ENCODE measurements at places on chromosomes 2 and 18.
A peak's percentile ranks its signal among the peaks of the same experiment; 100 is the strongest.

DNA sequence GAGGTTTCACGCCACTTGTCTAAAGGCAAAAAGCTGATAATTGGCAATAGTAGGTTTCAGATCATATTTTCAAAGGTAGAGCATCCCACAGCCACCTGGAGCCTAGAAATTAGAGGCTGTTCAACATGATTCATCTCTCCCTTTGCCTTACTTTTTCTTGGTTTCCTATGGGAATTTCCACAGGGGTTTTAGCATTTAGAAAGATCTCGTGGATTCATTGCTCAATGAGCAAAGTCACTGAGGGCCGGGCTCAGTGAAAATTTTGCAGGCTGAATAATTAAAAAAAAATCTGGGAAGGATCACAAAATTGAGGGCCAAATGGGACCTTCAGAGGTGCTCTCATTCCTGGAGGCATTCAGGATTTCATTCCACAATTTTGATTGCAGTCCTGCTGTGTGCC lies 137.1 kb downstream of the VAPA start:
- no peak for DNase-seq

DNA sequence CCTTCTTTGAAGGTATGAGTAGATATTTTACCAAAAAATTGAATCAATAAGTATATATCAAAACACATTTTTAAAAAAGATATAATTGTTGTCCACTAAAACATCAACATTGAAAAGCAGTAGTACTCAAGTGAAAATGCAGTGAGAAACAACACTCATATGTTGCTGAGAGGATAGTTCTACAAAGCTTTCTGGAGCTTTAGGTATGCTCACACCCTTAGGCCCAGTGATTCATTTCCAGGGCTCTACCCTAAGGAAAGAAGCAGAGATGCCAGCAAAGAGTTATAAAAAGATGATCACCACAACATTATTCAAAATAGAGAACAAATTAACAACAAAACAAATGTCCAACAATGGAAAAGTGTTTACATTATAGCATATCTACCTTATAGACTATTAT lies 197.3 kb upstream of the CCDC150 start:
- DNase-seq = no peak

GRCh38 chr2:241226723-241227572 lies 38.5 kb downstream of the ANO7 start:
- DNase-seq = no peak

- no peak for DNase-seq
Observed at GRCh38 chr2:40666398-40666797, 214.5 kb upstream of the SLC8A1 start.

DNA sequence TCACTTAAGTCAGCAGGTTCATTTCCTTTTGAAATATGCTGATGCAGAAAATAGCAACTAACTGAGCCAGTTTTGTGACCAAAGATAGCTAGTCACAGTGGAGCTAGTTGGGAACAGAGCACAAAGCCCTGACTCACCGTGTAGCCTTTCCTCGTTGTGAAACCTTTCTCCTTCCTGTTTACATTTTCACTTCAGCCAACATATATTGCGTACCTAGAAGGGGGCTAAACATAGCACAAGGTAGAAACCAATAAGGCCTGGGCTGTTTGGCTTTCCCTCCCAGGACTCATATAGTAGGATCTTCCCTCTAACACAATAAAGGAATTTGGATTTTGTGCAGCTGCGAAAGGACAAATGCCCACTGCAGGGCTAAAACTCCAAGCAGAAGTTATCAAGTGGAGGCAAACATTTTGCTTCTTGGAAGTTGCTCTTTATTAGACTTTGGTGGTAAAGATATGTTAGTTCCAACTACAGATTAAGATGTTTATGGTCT lies 24.5 kb upstream of the LPIN2 start:
- no peak for DNase-seq

DNA sequence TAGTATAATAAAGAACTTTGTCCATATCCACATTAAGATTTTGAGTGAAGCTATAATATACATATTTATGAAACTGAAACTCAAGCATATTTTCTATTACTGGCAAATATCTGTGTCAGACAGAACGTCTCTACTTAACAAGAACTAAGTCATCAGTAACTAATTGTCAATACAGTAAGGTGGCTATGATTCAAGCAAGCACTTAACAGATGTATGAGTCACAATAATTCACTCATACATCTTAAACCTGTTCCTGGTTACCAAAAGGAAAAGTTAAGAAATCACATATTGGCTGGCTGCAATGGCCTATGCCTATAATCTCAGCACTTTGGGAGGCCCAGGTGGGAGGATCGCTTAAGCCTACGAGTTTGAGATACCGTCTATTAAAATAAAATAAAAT lies 96.0 kb downstream of the SOS1 start:
- no peak for DNase-seq

GRCh38 chr2:70494293-70494886 lies 59.2 kb downstream of the TGFA start:
- DNase-seq = no peak

DNA sequence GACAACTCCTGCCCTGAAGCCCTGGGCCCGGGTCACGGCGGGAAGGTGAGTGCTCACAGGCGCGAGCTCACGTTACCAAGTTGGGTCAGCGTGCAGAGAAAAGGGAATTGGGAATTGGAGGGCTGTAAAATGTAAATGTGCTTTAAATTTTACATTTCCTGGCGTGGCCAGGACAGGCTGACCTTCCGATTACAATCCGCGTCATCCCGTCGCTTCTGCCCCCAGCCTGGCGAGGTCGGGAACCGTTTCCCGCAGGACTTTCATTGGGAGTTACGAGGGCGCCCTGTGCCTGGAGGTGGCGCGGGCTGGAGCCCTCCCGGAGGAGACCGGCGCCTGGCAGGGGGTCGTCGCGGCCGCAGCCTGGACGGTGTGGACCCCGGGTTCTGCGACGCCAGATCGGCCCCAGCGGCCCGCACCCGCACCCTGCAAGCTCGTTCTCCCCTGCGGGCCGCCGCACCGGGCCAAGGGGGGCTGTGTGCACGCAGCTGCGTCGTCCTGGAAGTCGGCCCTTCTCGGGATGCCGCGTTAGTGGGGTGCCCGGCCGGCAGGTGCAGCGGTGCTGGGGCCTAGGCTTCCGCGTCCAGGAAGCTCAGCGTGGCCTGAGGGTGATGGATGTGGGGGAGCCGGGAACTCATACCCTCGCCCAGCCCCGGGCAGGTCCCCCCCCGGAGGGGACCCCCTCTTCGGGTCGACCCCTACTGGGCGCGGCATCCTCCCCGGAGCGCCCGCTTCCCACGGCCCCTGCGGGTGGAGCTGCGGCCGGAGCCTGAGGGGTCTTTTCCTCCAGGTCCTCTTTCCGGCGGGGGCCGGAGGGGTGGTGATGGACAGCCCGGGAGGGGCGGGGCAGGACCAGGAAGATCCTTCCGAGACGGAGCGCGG lies 63.9 kb downstream of the LRRFIP1 start:
- DNase-seq = no peak

GRCh38 chr2:176317623-176318065 lies 48.4 kb downstream of the MTX2 start:
- DNase-seq = no peak

GRCh38 chr2:230305416-230306275 lies 21.3 kb upstream of the SP140L start:
- no peak for DNase-seq

DNA sequence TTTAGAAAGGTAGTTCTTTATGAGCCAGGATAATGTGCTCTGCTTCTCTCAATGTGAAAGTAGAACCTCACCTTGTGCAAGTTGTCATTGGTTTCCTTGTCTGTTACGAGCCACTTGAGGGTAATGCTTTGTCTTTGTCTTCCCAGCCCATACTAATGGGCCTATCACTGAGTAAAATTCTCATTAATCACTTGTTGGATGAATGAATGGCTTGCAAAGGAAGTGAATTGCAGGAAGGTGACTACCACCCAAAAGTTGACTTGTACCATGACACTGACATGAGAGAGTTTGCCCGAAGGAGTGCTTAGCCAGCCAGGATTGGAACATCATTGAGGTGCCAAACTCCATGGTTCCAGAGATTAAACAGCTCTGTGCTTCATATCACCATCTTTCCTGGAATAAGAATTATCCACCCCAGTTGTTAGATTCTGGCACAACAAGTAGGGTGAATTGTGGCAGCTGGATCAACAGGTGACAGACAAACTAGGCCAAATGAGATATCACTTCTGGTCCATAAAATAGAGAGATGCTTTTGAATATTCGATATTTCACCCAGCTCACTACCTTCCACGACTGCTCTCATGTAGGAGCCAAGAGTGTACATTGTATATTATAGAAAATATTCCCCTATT lies 20.5 kb upstream of the CD28 start:
- DNase-seq = no peak

- DNase-seq = no peak
Observed at GRCh38 chr2:42841344-42841743, 49.0 kb upstream of the HAAO start.

- no peak for DNase-seq
Observed at GRCh38 chr2:142857256-142858164, 20.0 kb upstream of the KYNU start.

GRCh38 chr2:196128749-196129148 lies 42.6 kb downstream of the STK17B start:
- no peak for DNase-seq

DNA sequence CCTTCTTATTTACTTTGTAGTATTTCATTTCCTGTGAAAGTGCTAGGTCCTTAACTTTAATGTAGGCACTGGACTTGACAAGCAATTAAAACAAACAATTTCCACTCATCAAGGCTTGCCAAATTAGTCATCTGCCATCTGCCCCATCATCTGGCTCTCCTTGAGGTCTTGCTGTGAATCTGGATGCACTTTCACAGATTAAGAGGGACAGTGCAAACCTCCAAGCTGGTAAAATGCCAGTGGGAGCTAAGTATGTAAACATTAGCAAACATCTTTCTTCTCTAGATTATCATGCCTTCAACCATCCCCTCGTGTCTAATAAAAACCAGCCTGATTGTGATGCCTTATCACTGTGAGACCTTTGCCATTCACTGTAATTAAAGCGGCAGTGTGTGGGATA lies 402.9 kb downstream of the ERBB4 start:
- peak; percentile 82 for DNase-seq

DNA sequence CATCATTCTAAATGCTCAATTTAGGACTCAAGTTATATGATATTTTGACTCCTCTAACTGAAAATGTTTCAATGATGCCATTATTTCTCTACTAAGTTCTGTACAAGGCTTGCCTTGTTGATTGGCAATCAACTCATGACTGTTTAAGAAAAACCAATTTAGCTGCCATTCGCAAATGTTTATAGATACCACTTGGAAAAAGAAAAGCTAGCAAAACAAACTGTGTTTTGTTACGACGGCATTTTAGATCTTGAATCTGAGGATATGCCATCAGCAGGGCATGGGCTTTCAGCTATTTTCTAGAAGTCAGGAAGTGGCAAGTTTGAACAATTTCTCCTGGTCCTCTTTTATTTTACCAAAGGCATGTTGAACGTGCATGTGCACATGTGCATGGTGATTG lies 65.3 kb downstream of the MREG start:
- no peak for DNase-seq

- no peak for DNase-seq
Observed at GRCh38 chr2:204250692-204251091, 294.6 kb upstream of the PARD3B start.

DNA sequence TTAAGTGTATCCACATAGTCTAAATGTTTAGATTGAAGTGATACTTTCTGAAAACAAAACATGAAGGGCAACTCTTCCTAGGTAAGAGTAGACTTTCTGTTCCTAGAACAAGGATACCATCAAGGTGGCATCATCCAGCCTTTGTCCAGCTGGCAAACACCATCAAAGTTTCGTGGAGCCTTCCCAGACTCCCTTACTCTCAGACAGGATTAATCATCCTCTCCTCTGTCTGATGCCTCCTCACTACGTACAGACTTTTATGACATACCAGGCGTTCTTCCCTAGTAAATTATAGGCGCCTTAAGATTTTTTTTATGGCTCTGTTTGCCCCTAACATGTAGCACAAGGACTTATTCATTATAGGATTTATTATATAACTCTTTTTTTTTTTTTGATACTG lies 29.4 kb upstream of the ASNSD1 start:
- DNase-seq = no peak

DNA sequence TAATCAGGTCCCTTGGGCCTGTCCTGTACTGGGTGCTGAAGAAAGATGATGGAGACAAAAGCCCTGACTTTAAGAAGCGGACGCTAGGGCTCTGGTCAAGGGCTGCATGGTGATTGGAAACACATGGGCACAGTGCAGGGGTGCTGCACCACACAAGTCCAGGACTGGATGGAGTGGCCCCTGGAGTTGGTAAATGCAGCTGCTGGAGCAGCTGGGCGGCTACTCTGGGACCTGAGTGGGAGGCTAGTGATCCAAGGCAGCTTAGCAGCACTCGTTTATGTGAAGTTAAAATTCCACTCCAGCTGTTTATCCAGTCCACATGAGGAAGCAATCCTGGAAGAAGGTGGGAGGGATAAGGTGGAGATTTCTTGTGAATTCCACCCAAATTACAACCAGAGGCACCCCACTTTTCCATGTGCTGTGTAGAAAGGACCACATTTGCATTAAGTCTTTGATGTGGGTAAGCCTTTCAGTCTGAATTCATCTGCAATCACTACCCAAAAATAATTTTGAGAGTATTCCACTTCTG lies 24.9 kb downstream of the MERTK start:
- DNase-seq = no peak

GRCh38 chr2:191369034-191369433 lies 123.8 kb downstream of the MYO1B start:
- no peak for DNase-seq

DNA sequence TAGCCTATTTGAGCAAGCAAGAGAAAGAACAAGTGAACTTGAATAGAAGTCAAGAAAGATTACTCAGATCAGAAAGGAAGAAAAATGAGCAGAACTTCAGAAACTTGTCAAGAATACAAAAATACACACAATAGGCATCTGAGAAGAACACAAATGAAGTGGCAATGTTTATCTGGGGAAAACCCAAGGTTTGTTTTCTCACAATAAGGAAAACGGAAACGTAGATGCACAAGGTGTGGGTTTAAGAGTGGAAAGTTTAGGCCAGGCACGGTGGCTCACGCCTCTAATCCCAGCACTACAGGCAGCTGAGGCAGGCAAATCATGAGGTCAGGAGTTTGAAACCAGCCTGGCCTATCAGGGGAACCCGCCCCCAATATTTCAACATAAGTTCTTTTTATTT lies 159.5 kb upstream of the GYPC start:
- DNase-seq = no peak

DNA sequence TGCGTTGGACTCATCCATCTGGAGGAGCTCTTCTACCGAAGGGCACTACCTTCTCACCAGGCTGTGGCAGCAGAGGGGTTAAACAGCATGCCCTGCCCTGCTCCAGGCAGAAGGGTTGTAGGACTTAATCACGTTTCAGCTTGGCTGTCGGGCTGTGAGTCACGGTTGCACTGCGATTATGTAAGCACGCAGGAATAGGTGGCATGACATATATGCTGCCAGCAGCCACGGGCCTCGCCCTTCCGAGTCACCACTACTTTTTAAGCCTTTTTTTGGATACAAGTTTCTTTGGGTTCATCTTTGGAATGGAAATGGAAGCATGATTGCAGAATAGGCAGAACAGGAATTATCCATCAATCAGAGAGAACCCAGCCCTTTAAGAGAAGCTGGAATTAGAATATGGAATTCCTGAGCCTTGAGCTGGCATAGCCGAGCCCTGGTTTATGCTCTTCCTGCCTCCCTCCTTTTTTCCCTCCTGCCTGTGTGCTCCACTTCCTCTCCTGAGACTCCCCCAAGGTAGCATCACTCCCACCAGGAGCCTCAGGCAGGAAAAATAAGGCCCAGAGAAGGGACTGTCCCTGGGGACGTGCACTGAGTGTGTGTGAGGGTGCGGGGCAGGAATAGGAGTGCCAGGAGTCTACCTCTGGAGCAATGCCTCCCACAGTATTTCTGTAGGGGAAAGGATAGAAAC lies 86.8 kb downstream of the SEMA4F start:
- DNase-seq = no peak

- DNase-seq = no peak
Observed at GRCh38 chr2:207792244-207792785, 22.6 kb upstream of the FZD5 start.

GRCh38 chr2:225040856-225041206 lies 1.4 kb downstream of the DOCK10 start:
- no peak for DNase-seq

All from NCI-H1092 (cell line).